ENCODE measurements at places on chromosomes 7 and 10.

DNA sequence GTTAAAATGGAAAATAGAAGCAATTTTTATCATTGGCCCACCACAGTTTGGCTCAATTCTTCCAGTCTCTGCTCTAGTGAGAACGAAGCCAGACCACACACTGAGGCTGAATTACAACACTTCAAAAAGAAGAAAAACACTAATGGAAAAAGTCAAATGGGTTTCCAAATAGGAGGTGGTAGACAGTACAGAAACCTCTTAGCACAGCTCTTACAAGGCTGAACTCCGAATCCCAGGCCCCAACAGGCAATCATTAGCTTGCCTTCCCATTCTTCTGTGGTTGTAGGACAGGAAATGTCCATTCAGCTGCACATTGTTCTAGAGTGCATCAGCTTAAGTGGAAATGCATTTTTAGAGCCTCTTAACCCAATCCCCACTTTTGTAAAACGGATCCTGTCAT lies 115.1 kb upstream of the MEOX2 start:
- DNase-seq, result no peak

DNA sequence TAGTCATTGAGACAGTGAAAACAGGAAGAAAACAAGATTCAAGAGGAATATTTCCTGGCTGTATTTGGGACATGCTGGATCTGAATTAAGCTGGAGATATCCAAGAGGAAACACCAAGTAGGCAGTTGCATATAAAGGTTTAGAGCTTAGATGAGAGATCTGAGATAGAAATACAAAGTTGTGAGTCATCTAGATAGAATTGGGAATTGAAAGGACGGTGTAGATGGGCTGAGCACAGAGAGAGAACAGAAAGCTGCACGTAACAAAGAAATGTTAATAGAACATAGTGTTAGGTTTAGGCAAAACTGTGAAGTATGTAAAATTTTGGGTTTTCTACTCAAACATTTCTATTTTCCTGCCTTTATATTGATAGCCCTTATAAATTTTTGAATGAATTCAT lies 218.5 kb upstream of the TMEM196 start:
- no peak for DNase-seq

DNA sequence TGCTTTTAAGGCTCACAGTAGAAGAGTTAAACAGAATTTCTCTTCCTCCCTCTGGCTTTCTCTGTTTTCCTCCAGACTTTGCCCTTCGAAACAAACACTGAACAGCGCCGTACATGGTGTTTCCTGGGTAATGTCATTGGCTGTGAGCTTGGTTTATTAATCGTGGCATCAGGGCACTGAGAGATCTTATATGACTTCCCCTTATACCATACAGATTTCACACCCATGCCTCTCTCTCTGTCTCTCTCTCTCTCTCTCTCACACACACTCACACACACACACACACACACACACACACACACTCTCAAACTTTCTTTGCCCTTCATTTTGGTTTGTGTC lies 195.5 kb downstream of the CREB5 start:
- DNase-seq, result no peak

DNA sequence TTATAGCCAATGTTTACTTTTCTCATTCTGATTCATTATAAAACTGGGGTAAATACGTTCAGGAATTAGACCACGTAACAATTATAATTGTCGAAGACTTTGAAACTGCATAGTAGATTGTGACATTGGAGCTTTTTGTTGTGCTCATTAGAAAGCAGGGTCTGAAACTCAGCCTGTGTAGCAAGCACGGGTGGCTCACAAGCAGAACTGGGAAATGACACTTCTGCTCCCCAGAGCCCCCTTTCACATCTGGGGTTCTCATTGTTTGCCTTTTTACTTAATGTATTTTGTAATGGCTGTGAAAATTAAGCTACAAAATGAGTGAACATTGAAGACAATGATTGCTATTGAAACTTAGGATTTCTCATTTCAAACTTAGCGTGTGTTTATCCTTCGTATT lies 72.9 kb downstream of the CDHR3 start:
- no peak for DNase-seq

DNA sequence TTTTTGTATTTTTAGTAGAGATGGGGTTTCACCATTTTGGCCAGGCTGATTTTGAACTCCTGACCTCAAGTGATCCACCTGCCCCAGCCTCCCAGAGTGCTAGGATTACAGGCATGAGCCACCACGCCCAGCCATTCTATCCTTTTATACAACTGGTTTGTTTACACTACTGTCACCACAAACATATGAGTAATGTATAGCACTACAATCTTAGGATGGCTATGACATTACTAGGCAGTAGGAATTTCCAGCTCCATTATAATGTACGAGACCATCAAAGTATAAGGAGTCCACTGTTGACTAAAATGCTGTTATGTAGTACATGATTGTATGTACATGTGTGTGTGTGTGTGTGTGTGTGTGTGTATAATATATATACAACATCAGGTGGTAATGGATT lies 1126.1 kb upstream of the LRRN3 start:
- no peak for DNase-seq

GRCh38 chr7:33842150-33842549 lies 63.2 kb upstream of the BMPER start:
- no peak for DNase-seq

GRCh38 chr7:127751490-127752448 lies 99.8 kb downstream of the SND1 start:
- DNase-seq, result no peak
